ENCODE measurements at places on chromosomes 13 and 19. TPM values are rescaled to one million over a fixed set of nuclear protein-coding genes. Genes with fewer than 3 reads are reported as not detected.
A peak's percentile ranks its signal among the peaks of the same experiment; 100 is the strongest.

Gene OR7C1
- total RNA-seq, result not detected

Gene TSHZ3
- total RNA-seq, result not detected

Gene ATXN8OS
- not detected for total RNA-seq

GRCh38 chr19:1130771-1131717, 27.2 kb downstream of the GPX4 start:
- DNase-seq, result no peak

DNA sequence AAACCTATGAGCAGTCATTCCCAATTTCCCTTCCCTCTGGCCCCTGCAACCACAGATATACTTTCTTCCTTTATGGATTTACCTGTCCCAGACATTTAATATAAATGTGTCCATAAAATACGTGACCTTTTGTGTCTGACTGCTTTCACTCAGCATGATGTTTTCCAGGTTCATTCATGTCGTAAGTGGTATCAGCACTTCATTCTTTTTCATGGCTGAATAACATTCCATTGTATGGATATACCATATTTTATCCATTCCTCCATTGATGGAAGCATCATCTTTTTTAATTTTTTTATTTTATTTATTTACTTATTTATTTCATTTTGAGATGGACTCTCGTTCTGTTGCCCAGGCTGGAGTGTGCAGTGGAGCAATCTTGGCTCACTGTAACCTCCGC, 8.0 kb upstream of the PPP6R1 start:
- DNase-seq, result no peak

DNA sequence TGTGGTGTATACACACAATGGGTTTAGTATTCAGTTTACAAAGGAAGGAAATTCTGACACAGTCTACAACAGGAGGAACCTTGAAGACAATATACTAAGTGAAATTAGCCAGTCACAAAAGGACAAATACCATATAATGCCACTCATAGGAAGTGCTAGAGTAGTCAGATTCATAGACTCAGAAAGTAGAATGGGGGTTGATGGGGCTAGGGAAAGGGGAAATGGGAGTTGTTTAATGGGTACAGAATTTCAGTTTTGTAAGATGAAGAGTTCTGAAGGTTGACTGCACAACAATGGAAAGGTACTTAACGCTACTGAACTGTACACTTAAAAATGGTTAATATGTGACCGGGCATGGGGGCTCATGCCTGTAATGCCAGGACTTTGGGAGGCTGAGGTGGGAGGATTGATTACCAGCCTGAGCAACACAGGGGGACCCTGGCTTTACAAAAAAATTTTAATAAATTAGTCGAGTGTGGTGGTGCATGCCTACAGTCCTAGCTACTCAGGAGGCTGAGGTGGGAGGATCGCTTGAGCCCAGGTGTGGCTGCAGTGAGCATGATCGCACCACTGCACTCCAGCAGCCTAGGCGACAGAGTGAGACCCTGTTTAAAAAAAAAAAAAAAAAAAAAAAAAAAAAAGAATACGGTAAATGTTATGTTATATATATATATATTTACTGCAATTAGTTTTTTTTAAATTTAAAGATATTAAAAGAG, 45.0 kb downstream of the SLC15A1 start:
- DNase-seq, result no peak

DNA sequence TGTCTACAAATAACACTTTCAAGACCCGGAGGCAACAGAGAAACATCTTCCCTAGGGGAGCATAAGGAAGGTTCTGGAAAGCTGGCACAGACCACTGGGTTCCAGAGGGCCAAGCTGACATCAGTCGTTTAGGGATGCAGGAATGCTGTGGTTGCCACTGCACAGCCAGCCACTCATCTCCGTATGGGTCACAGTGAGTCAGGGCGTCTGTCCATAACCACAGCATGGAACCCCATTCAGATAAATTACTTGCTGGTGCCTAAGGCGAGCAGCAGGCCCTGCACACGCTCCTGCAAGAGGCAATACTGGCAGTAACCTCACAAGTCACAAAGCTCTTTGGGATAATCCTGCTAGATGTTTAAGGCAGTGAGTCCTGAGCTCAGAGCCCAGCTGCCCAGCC, 140.9 kb upstream of the UBL3 start:
- peak; percentile 77 for DNase-seq

- DNase-seq, result no peak
Measured at GRCh38 chr13:99145461-99145860, 55.2 kb upstream of the UBAC2 start.

DNA sequence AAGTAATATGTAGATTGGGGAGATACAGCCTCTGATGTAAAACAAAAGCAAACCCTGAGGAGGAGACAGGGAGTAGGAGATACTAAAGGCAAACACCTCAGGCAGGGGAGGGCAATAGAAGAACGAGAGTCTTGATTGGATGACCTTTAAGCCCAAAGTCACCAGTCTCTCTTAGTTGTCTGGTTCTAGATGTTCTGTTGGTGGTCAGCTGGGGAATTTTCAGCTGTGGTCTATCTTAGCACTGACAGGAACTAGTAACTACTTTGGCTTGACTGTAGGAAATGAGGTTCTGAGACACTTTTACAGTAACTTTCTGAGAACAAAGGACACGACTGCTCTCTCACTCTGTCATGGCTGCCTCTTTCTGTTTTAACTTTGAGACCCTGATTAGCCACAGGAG, 290.7 kb upstream of the MIR17HG start:
- DNase-seq, result no peak

Measured in PC-9 (cell line).